ENCODE measurements at places on chromosomes 12 and 14.

DNA sequence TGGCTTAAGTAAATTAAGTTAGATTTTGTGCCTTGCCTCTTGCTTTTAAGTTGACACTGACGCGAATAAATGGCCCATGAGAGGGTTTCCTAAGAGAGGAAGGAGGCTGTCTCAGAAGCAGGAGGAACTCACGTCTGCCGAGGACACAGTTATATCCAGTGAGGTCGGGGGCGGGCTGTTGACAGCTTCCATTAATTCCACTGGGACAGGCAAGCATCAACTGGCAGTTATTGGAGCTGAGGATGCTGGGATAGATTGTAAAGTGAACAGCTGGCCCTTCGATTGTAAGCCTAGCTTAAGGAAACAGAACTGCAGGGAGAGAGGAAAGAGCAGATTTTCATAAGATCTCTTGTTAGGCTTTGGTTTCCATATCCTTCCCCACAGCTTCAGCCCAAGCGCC is 399.2 kb downstream of the IPO8 start:
- DNase-seq, result no peak

GRCh38 chr12:56229082-56229481 is 769 bp upstream of the SLC39A5 start:
- no peak for DNase-seq

- no peak for DNase-seq
Measured at GRCh38 chr12:89547101-89547500, 21.3 kb upstream of the POC1B start.

DNA sequence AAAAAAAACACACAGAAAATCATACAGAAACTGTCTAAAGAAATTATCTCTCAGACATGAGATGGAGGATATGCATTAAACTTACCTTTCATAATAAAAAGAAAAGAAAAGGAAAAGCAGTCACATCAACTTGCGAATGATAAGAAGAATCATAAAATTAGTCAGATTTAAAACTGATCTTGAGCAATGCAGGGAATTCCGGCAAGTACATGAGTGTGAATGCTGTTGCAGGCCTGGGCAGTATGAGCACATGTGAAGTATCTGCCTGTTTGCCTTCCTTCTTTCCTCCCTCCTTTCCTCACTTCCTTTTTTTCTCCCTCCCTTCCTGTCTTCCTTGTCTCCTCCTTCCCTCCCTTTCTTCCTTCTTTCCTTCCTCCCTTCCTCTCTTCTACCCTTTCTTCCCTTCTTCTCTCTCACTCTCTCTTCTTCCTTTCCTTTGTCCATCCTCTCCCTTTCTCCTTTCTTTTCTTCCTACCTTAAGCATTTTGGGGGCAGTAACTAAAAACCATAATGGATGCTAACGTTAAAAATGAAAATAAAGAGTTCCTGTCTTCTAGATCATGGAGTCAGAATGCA is 38.5 kb upstream of the SLC6A15 start:
- peak; percentile 70 for DNase-seq

GRCh38 chr14:89283327-89284060 is 133.5 kb downstream of the FOXN3 start:
- DNase-seq, result no peak

- peak; percentile 45 for DNase-seq
Measured at GRCh38 chr14:78530078-78530477, 359.9 kb downstream of the NRXN3 start.

Measured in epithelial cell of esophagus (primary cell).